ENCODE measurements at places on chromosomes 12 and 14.

DNA sequence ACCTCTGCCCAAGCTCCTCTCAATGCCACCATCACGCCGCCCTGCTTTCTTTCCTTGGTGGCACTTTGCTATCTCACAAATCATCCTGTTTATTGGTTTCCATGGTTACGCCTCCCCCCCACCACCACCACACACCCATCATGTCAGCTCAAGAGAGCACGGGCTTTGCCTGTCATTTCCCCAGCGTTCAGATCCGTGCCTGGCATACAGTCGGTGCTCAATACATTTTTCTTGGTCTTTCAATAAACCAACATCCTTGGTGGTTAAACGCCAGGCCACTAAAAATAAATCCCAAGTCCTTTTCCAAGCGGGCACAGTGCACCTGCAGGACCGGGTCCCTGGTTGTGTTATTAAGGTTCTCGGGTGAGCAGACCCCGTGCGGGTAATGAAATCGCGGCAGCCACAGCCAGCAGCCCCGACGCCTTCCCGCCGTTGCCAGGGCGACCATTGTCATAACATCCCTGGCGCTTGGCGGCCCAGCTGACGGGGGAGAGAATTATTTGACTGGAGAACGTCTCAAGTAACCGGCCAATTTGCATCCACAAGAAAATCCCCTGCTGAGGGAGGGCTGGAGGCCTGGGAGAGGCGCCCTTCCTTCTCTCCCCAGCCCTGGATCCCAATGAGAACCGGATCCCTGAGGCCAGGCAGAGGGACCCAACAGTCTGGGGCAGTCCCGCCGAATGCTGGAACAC is 92.9 kb downstream of the KSR2 start:
- DNase-seq: no peak

GRCh38 chr14:78278464-78279250 is 108.5 kb downstream of the NRXN3 start:
- no peak for DNase-seq

DNA sequence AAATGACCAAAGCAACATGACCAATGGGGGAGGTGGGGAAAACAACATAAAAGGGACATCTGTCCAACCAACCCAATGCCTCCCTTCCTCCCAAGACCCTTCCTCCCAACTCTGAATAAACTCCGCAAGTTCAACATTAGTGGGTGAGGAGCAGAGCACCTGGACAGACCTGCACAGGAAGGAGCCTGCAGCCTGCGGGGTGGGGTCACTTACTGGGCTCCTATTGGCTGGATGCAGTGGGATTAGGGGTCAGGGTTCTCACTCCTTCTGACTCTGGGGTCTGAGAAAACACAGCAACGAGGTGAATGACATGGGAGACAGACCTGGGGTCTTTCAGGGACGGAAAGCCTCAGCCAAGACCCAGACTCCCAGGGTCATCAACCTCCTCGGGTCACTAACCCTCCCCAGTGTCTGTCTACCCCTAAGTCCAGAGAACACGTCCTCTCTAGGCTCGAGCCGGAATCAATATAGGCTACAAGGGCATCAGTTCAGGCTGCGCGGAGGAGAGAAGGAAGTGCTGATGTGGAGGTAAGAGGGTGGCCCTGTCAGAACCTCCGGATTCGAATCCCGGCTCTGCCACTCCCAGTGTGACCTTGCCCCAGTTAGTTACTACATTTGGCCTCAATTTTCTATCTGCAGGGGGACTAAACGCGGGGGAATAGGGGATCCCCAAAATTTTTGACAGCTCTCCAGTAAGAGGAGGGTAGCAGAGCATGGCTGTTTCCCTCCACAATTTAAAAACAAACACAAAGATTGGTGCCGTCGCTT is 860 bp downstream of the NDRG2 start:
- DNase-seq: no peak

DNA sequence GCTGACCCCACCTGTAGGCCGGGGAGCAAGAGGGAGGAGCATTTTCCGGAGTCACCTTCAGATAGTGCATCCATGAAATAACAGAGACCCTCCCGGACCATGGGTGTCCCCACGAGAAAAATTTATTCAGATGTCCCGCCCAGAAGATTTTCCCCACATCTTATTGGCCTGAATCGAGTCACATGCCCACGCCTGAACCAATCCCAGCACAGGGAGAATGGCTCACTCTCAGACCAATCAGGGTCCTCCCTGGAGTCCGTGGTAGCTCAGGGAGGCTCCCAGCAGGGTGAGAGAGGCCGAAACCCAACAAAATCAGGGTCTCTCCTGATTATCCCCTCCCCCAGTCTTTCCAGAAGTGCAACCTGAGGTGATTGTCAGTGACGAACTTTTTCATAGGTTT is 16.4 kb upstream of the NCOR2 start:
- no peak for DNase-seq

DNA sequence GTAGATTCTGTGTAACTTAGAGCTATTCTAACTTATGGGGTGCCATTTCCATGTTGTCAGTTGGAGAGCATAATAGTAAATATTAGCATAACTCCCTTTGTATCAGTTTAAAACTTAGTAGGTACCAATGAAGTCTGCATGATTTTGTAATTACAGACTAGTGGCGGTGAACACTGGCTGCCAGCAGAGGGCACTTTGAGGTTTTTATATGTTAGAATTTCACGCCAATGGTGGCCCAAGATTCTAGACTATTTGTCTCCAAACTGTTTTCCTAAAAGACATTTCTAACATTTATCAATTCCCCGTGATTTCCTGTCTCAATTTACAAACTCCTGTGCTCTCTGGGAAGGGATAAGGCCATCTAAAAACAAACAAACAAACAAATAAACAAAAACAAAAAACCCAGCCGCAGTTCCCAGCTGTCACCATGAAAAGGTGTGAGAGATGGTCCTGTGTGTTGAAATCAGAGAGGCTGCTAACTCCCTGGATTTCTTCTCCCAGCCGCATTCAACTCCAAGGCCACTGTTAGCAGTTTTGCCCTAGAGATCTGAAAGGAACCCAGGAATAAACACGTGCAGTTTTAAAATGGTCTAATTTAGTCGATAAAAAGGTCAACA is 57.6 kb downstream of the BRMS1L start:
- no peak for DNase-seq

DNA sequence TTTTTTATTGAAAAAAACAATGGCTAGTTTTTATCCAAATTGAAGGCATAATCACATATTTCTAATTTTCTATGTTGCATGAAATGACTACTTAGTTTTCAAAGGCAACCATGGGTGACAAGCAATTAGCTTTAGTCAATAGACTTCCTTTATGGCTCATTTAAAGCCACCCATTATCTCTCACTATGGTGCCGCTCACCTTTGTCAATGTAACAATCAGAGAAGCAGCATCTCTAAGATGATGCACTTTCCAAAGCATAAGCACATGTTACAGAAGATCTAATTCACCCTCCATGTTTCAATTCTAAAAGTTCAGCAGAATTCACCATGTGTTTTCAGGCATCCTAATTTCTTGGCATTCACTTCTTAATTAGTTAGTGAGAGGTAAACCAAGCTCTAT is 166.6 kb upstream of the RPL10L start:
- no peak for DNase-seq

- DNase-seq: no peak
Measured at GRCh38 chr12:101231636-101232035, 21.6 kb upstream of the SLC5A8 start.

GRCh38 chr12:9902539-9903228 is 21.4 kb downstream of the KLRF2 start:
- no peak for DNase-seq

DNA sequence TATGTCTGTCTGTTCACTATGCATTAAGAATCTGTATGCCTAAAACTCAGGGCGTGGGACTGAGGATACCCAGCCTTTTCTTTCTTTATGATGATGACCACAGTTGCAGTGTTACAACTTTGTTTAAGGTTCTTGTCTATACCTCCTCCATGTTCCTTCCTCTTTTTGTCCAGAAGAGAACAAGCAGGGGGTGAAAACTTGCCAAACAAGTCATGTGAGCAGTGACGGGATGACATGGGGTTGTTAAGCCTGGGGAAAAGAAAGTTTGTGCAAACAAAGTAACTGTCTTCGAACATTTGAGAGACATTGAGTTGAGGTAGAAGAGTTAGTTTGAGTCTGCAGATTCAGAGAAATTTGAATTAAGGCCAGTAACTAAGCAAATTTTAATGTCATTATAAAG is 505.5 kb downstream of the NPAS3 start:
- no peak for DNase-seq

GRCh38 chr14:34218881-34219280 is 243.2 kb downstream of the SPTSSA start:
- DNase-seq: no peak
